CD4-positive, alpha-beta T cell treated with Interleukin-17A for 4 hours (primary cell): ENCODE measurements at places on chromosomes 13 and 19.

DNA sequence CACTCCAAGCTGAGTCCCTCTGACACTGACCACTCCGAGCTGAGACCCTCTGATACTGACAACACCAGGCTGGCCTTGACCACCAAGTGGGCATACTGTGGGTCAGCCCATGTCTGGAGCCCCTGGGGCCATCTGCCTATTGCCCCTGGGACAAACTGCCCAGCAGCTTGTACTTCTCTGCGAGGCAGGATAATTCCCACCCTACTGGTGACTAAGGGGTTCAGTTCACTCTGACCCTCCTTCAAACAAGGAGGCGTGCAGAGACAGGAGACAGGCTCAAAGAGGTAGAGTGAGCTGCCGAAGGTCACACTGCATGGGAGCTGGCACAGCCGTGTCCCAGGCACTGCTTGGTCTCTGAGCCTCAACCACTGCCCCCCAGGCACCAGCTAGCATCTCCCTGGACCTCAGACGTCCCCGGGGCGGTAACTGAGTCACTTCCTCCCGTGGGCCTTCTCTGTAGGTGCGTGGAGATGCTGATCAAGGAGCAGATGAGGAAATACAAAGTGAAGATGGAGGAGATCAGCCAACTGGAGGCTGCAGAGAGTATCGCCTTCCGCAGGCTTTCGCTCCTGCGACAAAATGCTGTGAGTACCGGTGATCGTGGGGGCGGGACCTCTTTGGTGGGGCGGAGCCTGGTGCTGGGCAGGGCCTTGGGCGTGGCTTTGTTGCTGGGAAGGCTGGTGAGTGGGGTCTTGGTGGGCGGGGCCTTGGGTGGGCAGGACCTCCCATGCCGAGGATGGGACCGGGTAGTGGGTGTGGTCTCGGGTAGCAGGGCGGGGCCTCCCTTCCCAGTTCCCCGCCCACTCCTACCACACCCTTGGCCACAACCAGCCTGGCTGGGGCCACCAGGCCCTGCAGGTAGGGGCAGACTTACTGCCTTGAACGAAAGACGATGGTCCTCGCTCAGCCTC is 5.8 kb upstream of the USE1 start:
- DNase-seq, result peak; percentile 25

GRCh38 chr13:93262729-93263345 is 36.2 kb downstream of the GPC6 start:
- DNase-seq, result no peak

GRCh38 chr13:46595885-46596275 is 42.9 kb downstream of the LRCH1 start:
- DNase-seq, result no peak

DNA sequence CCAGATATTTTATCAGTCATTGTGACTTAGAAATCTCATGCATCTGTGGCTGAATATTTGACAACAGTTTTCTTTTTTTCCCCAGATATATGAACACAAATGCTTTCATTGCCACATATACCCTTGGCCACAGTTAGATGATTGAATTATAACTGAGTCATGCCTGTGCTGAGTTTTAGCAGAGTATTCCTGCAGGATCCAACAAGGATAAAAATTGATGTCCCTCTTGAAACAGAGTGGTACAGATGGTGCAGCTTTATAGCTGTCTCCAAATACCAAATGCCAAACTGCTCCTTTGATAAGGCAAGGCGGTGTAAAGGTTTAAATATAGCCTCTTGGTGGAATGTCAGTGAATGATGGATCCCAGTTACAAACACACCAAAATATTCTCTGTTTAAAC is 428.5 kb downstream of the GPC6 start:
- no peak for DNase-seq

DNA sequence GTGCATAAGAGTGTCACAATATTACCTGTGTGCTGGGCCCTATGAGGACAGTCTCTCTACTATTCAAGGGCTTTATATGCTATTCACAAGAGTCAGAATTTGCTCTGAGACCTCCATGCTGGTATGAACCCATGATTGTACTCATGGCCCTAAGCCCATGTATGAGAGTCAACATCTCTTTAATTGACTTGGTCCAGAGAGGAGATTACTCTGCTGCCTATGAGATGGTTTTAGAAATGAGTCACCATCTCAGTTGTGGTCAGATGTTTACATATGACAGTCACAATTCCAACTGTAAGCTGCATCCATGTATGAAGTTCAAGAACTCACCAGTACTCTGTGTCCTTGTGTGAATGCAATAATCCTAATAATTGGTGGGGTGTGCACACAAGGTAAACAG is 19.9 kb upstream of the ZNF208 start:
- no peak for DNase-seq

GRCh38 chr19:48989701-48990291 is 3.3 kb downstream of the GYS1 start:
- DNase-seq, result no peak

DNA sequence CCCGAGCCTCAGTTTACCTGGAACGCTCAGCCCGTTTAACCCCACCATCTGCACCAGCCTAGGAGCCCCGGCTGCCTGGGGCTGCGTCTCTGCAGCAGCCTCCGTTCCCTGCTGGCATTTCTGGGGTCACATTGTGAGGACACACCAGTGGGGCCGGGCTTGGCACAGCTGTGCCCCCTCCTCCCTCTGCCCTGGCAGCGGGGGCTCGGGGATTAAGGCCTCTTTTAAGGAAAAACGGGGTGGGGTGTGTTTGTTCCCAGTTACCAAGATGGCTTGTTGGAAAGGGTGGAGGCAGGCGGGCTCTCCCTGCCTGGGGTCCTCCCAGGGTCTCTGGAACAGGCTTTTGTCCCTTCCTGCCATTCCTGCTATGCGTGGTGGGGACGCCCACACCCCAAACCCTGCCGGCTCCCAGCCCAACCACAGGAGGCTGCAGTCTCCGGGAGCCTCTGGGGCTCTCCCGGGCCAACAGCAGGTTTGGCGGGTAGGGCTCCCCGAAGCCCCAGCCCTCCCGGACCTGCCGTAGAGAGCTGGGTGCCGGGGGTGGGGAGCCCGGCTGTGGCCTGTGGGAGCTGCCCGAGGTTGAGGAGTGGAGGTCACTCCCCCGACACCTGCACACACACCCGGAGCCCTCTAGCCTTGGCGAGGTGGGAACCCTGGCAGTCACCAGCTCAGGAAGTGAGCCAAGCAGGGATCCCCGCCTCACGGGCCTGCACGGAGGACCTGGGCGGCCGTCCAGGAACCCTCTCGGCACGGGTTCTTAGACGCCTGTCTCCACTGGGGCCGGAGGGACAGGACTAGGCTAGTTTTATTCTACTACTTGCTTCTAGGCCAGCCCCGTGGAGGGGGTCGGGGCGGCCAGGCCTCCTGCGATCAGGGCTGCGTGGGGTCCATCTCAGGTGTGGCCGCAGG is 36.9 kb downstream of the GADD45B start:
- DNase-seq, result no peak

DNA sequence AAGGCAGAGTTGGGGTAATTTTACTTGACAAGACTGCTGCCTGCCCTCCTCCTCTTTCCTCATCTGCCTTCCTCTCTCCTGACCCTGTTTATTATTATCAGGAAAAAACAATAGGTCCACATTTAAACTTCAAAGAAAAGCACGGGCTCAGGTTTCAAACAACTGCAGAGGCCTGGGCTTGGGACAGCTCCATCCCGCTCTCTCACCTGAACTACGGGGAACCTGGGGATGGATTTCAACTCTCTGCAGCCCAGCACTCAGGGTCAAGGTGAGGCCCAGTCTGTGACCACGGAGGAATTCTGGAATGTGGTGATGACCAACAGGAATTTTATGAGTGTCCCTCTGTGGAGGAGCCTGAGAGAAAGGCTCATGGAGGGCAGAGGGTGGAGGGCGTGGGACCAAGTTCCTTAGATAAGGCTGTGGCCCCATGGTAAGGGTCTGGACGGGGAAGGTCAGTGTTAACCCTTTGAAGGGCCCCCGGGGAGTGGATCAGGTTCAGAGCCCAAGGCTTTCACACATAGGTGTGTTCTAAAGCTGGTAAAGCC is 220.8 kb upstream of the MAB21L1 start:
- DNase-seq, result no peak

GRCh38 chr19:48680436-48681126 is 7.8 kb upstream of the NTN5 start:
- no peak for DNase-seq

- DNase-seq, result peak; percentile 72
Measured at GRCh38 chr19:2253106-2254063, 2.8 kb downstream of the JSRP1 start.

DNA sequence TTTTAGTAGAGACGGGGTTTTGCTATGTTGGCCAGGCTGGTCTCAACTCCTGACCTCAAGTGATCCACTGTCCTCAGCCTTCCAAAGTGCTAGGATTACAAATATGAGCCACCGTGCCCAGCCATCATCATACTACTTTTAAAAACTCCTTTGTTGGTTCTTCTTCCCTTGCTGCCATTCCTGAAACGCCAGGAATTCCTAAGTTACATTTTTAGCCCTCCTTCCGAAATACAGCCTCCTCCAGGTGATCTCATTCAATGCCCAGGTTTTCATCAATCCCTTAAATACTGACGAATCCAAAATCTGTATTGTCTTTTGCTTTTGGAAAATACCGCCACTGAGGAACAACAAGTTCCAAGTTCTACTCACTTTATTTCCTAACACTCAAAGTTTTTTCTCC is 25.3 kb upstream of the EBPL start:
- DNase-seq, result no peak

GRCh38 chr19:4722671-4723594 is 709 bp downstream of the DPP9 start:
- peak; percentile 18 for DNase-seq

DNA sequence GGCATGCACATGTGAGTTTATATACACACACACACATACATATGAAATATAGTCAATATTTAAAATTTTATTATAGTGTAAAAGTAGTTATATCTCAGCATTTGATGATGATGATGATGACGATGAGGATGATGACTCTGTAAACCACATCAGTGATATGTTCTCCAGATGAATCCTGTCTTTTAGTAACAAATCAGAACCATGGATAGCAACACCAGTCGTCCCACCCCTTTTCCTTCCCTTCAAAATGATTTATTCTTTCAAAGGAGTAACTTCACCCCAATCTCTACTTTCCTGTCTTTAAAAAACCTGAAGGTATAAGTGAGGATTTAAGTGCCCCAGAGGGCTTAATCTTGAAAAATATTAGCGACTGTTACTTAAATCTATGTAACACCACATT is 74.1 kb downstream of the DCLK1 start:
- no peak for DNase-seq

GRCh38 chr13:21326155-21327031 is 132.7 kb downstream of the ZDHHC20 start:
- peak; percentile 34 for DNase-seq

- DNase-seq, result no peak
Measured at GRCh38 chr13:98452851-98453843, 123.8 kb downstream of the STK24 start.

GRCh38 chr13:34611671-34612070 is 330.4 kb upstream of the NBEA start:
- DNase-seq, result no peak
